ENCODE measurements at places on chromosomes 5 and 9. TPM values are rescaled to one million over a fixed set of nuclear protein-coding genes. Genes with fewer than 3 reads are reported as not detected.

Gene DIRAS2
- total RNA-seq, result not detected

Gene STPG3
- total RNA-seq, result not detected

Gene MELK
- total RNA-seq, result 0.77 TPM

Gene BAG1
- 131 TPM for total RNA-seq

Gene CANX
- total RNA-seq, result 649 TPM

Gene NXNL2
- not detected for total RNA-seq

DNA sequence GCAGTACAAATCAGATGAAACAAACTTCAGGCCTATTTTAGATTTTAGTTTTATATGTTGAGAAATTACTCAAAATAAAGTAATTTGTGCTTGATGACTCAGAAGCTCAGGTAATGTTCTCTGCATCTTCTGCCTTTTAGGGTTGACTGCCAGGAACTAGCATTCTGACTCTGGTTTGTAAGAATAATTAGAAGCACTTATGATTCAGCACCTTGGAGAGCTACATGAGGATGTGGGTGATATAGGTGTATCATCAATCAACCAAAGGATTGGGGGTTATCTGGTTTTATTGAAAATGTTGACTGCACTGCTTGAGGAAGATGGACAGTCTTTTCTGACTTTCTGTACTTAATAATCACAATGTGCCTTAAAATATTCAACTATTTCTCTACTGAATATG is 118.7 kb upstream of the SGCD start:
- DNase-seq, result no peak

DNA sequence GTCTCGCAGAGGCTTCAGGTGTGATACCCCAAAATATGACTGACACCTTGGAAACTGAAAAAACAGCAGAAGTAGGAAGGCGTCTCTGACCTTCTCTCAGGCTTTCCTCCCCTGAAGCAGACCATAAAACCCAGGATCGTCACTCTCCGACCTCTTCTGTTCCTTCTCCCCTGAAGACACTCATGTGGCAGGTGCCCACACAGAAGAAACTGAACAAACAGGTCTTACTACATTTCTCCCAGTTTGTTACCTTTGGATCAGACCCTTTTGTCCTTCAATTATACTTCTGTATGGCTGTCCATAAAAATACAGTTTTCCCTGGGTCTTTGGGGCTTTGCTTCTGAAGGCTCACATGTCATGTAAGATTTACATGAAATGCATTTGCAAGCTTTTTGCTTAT is 10.3 kb upstream of the PRUNE2 start:
- no peak for DNase-seq

DNA sequence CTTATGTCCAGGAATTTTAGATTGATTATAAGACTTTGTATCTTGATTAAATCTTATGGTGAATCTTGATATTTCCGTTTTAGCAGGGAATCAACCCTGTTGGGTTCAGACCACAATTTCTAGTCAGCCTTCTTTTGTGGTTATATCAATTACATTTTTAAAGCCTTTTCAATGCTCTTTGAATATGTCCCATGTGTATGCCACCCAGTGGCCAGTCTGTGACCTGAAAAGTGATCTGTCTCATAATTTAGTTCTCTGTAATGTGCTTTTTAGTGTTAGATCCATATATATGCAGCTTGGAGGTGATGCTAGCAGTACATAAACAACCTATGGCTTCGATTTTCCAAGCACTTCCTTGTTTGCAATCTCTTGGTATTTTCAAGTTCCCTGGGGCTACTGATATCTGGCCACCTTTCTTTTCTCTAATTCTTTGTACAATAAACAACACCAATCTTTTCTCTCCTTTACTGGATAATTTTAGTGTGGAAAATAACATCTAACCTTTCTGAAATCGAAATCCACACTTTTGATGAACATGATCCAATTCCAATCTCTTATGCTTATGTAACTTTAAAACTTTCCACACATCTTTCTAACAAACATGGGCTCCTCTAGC is 28.8 kb downstream of the PDE8B start:
- no peak for DNase-seq

DNA sequence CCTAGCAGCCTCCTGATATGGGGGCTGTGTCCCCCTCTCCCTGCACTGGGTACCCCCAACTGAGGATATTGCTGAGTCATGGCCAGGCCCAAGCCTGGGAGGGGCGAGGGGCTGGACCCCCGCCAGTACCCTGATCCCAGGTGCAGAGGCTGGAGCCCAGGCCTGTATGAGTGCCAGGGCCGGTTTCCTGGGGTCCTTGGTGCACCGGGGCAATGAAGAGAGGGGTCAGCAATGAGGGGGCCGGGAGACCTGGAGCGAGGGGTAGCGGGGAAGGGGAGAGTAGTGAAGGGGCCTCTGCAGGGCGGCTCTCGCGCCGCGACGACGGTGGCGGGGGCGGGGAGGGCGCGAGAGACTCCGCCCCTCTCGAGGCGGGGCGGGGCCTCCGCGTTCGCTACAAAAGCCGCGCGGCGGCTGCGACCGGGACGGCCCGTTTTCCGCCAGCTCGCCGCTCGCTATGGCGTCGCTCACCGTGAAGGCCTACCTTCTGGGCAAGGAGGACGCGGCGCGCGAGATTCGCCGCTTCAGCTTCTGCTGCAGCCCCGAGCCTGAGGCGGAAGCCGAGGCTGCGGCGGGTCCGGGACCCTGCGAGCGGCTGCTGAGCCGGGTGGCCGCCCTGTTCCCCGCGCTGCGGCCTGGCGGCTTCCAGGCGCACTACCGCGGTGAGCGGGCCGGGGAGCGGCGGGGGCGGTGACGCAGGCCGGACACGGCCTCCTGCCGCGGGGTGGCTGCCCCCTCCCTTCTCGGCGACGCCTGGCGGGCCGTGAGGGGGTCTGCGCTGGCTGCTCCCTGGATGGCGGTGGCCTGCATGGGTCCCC is at the start of gene SQSTM1:
Gene SQSTM1, plus strand, starts transcription at position 423 of the 815 bp plus-strand sequence. Its CDS starts 32 bp downstream, at position 455.
- peak; percentile 97 for DNase-seq

- no peak for DNase-seq
Measured at GRCh38 chr5:154312576-154312975, 122.0 kb downstream of the GALNT10 start.

DNA sequence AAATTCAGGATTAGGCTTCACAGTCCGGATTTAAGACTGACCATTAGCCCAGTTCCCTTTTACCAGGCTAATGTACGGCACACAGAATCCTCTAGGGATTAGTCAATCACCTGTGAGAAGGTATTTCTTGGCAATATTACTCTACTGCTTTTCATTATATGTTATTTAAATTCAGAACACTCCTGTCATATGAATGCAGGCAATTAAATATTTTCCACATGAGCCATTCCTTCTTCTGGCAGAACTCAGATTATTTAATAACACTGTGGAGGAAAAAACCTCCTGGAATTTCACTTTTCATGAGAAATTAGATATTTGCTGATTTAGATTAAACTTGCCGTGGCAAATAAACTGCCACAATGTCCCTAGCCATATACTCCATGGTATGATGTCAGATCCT is 1357.5 kb upstream of the C9orf72 start:
- no peak for DNase-seq

- no peak for DNase-seq
Measured at GRCh38 chr9:95124582-95125367, 192.7 kb downstream of the FANCC start.

DNA sequence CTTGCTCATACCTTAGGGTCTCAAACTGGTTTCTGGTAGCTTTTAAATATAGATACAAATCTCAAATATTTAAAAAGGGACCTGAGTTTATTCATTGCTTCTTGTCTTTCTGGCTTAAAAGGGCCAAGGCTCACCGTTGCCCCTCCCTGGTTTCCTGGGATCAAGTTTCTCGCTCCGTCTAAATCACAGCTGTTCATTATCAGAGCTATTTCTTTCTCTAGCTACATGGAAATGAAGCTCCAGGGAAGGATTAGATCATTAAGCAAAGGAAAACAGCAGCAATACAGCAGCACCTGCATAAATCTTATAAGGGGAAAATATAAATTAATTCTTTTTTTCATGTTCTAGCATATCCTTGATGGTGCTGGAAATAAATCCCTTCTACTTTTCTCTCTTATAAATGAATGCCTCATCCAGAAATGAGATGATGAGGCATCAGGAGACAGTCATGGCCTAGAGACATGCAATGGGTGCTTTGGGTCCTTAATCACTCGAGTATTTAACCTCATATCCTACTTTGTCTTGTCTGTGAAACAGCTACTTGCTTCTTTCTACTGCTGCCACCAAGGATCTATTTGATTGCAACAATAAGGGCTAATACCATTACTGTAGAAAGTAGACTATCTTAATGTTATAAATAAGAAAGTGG is 320.1 kb downstream of the TRPM3 start:
- DNase-seq, result no peak

DNA sequence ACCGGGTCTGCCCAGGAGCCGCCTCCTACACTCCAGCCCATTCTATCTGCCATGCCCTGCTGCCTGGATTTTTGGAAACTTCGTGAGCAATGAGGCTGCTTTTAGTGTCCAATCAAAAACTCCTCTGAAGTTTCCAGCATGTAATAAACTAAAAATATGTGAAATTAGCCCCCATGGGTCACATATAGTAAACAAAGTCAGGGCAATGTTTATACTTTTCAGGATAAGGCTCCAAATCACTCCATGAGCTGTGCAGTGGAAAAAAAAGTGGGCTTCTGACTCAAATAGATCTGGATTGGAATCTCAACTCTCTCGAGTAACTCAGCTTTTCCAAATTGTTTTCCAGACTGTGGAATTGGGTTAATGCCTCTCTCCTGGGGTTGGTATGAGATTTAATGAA is 68.2 kb downstream of the PIK3R1 start:
- no peak for DNase-seq

GRCh38 chr9:89878687-89879086 is 273.9 kb downstream of the GADD45G start:
- DNase-seq, result peak; percentile 88

DNA sequence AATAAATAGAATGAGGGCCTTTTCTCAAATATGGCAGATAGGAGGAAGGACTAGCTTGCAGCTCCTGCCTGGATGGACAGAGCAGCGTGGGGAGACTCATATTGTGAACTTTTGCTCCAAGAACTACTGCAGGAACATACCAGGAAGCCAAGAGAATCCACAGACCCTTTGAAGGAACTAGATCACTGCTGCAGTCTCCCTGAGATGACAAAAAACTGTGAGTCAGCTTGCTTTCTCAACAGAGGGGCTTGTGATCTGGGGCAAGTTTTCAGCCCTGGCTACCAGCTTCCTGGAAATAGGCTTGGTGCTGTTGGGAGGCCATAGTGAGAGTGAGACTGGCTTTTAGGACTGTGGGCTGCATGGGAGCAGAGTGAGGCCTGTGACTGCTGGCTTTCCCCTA is 170.6 kb upstream of the TRIM32 start:
- no peak for DNase-seq

GRCh38 chr5:74355041-74355824 is 285.3 kb downstream of the ENC1 start:
- no peak for DNase-seq

DNA sequence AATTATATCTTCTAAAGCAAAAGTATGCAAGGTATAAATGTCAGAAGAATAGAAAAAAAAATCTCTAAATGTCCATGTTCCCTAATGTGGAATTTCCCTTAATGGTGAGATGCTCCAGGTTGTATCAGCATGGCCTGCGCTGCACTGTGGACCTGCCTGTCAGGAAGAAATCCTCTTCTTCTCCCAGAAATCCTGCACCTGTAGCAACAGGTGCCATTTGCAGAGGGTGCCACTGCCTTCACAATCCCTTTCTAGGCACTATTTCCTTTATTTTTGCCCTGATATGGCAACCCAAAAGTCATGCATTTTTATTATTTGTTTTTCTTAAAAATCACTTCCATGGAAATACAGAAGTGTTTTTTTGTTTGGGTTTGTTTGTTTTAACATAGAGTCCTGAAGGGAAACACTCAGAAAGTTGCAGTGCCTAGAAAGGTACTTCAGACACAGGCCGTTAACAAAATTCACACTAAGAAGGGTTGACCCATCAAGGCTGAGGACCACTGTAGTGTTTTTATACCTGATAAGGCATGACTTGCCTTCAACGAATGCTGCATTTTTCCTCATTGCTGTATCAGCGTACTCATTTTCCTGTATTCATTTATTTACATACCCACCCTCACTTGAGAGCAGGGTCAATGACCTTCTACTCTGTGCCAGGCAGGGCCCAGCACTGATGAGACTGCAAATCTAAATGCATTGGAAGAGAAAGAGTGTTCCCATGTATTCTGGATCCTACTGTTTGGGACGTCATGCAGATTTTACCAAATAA is 177.8 kb downstream of the SNX18 start:
- DNase-seq, result no peak

- no peak for DNase-seq
Measured at GRCh38 chr5:149389552-149390495, 10.7 kb upstream of the IL17B start.
